ENCODE measurements at places on chromosomes 5 and 9. TPM values are rescaled to one million over a fixed set of nuclear protein-coding genes. Genes with fewer than 3 reads are reported as not detected.

FBP1 gene
- total RNA-seq = 376 TPM

- DNase-seq = no peak
Measured at GRCh38 chr5:26034813-26035212, 1003.6 kb downstream of the CDH9 start.

- no peak for DNase-seq
Measured at GRCh38 chr5:125719681-125720347, 703.4 kb upstream of the GRAMD2B start.

GRCh38 chr5:92969191-92969780, 611.7 kb downstream of the NR2F1-AS1 start:
- DNase-seq = no peak

AQP7 gene
- total RNA-seq = 92.1 TPM

DNA sequence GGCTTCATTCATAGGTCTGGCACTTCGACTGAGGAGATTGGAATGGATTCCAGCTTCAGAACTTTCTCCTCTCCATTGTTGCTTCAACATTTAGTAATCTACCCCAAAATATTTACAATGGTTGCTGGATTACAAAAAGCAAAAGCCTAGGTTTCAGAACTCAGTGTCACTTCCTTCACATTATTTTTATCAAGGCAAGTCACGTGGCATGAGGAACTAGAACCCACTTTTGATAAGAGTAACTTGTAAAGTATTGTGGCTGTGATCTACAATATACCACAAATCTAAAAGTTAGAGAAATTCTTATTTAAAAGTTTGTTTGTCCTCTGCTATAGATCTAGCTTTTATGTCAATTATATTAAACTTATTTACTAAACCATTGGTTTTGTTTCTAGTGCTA, 39.7 kb upstream of the ANKDD1B start:
- no peak for DNase-seq

DNA sequence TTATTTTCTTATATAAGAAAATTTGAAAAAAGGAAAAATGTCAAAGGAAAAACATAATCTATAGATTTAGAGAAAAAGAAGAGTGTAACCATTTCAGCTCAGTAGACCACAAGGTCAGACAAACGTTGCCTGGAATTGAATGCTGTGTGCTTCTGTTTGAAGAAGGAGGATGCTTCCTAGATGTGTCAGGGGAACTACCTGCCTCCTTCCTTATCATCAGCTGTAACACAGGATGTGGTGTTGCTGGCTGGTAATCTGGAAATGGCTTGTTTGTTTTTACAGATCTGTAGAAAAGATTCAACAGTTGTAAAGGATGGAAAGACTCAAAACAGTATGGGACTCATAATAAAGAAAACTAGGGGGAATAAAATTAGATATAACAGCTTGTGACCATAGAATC, 160.7 kb upstream of the MEF2C start:
- DNase-seq = no peak

IFNA2 gene
- total RNA-seq = not detected

DNA sequence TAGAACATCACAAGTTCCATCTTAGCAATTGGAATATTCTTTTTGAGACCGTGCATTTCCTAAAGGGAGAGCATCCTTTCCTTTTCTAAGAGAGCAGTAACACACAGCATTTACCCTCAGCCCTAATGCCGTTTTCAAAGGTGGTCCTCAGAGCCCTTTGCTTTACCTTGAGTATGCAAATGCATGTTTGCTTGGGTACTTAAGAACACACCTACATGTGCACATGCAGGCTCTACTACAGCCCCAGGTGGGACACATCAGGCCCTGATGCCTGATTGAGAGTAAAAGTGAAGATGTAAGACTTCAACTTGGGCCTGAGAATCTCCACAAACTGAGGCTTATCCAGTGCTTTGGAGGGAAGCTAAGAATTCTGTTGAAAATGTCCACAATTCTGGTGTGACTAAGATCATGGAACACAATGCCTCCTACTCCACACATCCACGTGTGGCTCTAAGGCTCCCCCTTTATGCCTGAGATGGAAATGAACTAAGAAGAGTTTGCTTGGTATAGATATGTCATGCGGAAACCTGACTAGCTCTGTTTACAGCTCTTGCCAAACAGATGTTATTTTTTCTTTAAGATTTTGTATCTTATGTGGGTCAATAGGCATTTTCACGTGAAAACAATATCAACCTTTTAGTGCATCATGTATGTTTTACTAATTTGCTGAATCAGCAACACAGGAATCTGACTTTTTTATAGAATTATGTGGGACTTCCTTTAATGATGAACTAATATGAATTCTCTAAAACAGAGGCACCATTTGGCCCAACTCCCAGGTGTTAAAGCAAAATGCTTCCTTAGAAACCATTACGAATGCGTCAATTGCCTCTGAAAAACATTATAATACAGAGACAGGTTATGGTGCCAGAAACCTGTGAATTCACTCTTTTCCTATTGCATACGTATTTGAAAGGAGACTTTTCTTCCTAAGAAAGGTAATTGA, 48.9 kb upstream of the SLC2A8 start:
- DNase-seq = no peak

DNA sequence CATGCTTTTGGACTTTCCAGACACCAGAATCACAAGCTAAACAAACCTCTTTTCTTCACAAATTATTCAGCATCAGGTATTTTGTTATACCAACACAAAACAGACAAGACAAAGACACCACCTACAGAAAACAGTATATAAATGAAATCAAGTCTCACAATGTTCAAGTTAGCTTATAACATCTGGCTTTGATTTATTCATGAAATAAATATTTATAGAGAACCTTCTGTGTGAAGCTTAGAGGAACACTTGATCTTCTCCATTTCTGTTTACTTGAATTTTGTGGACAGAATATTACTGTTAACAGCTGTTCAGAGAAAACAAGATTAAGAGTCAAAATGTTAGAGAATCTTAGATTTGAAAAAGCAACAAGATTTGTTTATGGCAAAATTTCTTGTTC, 137.4 kb upstream of the PRR16 start:
- no peak for DNase-seq

GPR150 gene
- 0.95 TPM for total RNA-seq

DNA sequence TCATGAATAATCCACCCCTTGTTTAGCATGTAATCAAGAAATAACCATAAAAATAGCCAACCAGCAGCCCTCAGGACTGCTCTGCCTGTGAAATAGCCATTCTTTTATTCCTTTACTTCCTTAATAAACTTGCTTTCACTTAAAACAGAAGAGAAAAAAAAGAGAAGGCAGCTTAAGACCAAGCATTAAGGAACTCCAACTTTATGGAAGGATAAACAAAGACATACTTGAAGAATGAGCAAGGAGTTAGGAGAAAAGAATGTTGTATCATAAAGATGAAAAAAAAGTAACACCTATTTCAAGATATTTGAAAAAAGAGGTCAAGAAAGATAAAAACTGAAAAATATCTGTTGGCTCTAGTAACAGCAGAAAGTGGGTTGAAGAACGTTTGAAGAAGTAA, 107.6 kb downstream of the RNF180 start:
- DNase-seq = no peak

- no peak for DNase-seq
Measured at GRCh38 chr5:138065102-138065501, 18.7 kb upstream of the WNT8A start.

OLFM1 gene
- total RNA-seq = 2.5 TPM

SAXO1 gene
- total RNA-seq = not detected

DNA sequence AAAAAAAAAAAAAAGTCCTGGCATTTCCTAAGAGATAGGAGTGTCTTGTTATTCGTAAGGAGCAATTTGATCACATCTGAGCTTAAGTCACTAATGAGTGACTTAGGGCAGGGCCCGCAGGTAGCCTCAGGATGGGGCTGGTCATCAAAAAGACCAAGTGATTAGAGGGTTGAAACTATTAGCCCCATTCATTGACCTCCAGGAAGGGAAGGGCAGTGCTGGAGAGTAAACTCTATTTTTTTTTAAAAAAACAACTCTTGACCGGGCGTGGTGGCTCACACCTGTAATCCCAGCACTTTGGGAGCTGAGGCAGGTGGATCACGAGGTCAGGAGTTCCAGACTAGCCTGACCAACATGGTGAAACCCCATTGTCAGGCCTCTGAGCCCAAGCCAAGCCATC, 46.2 kb upstream of the IQGAP2 start:
- no peak for DNase-seq

GRCh38 chr9:131097948-131098278, 1.6 kb downstream of the AIF1L start:
- no peak for DNase-seq

DNA sequence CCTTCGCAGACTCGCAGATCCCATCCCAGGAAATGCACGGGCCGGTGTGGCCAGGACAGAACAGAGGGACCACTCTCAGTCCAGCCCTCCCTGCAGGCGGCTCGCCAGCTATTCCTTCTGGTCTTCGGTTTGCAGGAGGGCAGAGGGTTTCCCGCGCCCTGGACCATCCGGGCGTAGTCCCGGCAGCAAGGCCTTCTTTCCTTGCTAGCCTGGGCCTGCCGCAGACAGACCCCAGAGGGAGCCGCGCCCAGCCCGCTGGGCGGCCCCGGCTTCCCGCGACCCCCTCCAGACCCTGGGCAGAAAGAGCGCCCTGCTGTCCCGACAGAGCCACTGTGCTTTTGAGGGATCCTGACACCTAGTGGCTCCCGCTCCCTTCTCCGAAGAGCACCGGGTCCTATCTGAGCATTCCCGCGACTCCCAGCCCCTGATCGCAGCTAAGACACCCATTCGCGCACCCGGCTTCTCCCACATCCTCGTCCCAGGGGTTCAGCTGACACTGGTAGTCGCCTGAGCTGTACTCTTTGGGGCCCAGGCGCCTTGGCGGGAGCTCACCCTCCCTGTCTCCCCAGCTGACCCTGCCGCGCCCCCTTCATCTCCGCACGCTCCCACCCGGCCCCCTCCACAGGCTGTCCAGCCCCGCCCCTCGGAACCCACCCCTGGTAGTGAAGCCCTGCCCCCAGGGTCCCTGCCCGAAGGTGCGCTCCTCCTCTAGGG, 1.1 kb downstream of the CFAP90 start:
- no peak for DNase-seq

DNA sequence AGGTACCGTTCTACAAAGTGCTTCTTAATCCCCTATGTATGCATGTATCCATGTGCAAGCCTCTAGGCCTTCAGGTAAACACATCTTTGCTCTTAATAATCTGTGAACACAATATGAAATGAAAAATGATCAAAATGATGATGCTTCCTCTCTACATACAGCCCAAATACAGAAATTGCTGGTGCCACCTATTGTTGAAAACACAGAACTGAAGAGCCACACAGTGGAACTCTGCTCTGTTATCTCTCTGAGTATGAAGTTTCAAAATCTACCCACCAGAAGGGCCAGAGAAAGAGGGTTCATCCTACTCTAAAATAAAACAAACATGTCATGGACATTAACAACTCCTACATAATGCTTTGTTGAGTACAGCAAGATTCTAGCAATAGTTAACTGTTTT, 71.3 kb downstream of the GLIS3 start:
- DNase-seq = no peak

- no peak for DNase-seq
Measured at GRCh38 chr9:24572406-24572805, 26.7 kb upstream of the IZUMO3 start.

DNA sequence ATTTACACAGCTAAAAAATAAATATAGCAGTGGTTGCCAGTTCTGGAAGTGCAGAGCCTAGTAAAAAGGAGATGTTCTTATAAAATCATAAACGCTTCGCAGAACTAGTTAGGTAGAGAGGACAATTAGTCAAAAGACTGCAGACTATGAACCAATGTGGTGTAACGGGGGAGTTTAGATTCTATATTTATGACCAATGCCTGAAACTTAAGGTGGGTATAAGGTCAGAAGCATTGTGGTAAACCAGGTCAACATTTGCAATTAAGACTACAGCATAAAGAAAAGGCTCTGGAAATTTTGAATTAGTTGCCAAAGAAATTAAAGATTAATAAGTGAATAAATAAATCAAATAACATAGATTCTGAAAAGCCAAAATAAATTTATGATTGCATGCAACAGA, 370.4 kb downstream of the PRDM9 start:
- DNase-seq = no peak

GRCh38 chr5:15574806-15575325, 74.9 kb downstream of the FBXL7 start:
- DNase-seq = no peak

OR1J1 gene
- not detected for total RNA-seq

SREK1 gene
- 99.8 TPM for total RNA-seq

GRCh38 chr9:17134396-17135294, at the start of gene CNTLN:
TSS of gene CNTLN (plus strand) at chr9:17135040. CDS start at chr9:17135066, 26 bp downstream.
- peak; percentile 93 for DNase-seq

DNA sequence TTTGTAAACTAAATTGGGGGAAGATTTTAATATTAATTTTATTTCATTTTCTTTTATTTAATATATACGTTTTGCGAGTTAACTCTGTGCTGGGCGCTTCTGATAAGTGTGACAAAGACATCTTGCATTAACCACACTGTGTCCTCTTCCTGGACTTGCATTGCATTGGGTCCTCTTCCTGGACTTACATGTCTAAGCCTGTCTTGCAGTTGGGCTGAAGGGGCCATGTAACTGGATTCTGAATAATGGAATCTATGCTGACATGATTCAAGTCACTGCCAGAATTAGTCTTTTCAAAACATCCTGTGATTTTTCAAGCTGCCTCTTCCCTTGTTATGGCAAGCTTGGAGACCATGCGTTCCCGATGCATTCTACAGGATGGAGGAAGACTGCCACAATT, 122.6 kb downstream of the TRIM32 start:
- DNase-seq = no peak

GRCh38 chr9:119252671-119253299, 116.5 kb downstream of the BRINP1 start:
- no peak for DNase-seq

- DNase-seq = no peak
Measured at GRCh38 chr9:104858271-104858670, 69.7 kb downstream of the ABCA1 start.

- DNase-seq = no peak
Measured at GRCh38 chr9:87436716-87437115, 61.0 kb upstream of the DAPK1 start.

MAN1B1 gene
- total RNA-seq = 42.7 TPM

FAM151B gene
- 0.35 TPM for total RNA-seq

SLC23A1 gene
- total RNA-seq = 166 TPM
